ENCODE measurements at places on chromosomes 4 and X.

GRCh38 chr4:174284487-174284886 lies 776 bp downstream of the CEP44 start:
- no peak for DNase-seq

GRCh38 chr4:73405138-73405537 lies 1.1 kb downstream of the ALB start:
- DNase-seq: no peak

- no peak for DNase-seq
Measured at GRCh38 chr4:129144755-129145206, 48.8 kb downstream of the C4orf33 start.

DNA sequence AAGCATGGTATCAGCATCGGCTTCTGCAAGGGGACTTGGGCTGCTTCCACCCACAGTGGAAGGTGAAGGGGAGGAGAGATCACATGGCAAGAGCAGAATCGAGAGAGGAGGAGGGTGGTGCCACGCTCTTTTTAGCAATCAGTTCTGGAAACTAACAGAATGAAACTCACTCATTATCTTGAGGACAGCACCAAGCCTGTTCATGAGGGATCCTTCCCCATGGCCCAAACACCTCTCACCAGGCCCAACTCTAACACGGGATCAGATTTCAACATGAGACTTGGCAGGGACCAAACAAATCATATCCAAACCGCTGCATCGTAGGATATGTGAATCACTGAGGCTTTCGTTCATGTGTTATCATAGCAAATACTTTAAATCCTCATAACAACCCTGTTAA lies 125.5 kb downstream of the GPC3 start:
- no peak for DNase-seq

- DNase-seq: no peak
Measured at GRCh38 chr4:184395451-184395917, 78.9 kb downstream of the IRF2 start.

DNA sequence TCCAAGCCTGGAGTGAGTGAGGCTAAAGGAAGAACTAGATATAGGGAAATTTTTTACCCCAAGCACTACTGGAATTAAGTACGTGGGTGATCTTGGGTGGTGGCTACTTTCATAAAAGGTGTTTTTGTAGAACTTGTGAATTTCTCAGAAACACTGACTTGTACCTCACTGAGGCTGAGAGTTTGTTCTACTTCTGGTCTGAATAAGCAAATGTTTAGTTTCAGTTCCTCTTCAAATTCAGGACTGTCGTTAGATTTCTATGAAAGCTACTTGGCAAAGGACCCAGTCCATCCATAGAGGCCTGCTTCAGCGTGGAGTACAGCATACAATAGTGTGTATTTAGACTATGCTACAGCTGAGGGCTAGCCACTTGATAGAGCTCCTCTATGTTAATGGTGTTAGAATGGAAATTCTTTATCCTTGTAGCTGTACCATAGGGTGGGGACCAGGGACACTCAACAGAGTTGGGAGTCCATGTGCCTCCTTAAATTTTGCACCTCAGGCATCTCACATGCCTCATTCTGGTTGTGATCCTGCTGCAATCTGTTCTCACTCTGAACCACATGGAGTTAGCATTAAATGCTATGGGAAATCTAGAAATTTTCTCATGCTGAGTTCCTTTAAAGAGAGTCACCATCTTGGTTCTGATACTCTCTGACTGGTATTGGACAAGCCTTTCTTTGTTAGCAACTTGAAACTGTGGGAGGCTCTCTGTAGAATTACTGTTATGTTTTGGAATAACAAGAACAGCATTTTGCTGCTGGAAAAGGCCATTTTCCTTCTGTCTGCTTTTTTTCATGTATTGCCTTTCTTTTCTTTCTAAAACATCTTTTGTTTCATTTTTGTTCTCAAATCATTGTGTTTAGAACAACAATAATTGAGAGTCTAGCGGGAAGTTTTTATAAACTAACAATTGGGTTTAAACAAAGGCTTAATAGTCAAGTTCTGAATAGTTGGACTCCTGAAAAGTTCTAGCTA lies 86.8 kb downstream of the PDGFRA start:
- no peak for DNase-seq

- DNase-seq: no peak
Measured at GRCh38 chr4:37243051-37243450, 1.5 kb upstream of the NWD2 start.

DNA sequence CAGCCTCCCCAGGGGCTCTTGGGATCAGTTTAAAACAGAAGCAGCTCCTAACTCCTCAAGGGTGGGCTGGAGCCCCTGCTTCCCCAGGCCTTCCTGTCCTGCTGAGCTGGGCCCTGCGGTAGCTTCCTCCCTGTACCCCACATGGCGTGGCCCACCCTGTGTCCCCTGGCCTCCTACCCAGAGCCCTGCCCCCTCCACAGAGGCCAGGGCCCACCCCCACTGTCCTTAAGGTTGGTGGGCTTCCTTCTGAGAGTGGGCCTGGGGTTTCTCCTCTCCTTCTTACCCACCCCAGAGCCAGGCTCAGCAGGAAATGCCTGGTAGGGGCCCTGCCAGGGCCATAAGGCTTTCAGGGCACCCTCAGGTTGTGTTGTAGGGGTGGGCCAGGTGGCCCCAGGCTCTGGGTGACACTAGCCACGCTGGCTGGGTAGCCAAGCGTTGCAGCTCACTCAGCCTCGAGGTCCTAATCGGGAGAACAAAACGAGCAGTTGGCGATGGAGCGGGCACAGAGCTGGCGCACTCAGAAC lies 11.6 kb downstream of the SH3BP2 start:
- DNase-seq: no peak

DNA sequence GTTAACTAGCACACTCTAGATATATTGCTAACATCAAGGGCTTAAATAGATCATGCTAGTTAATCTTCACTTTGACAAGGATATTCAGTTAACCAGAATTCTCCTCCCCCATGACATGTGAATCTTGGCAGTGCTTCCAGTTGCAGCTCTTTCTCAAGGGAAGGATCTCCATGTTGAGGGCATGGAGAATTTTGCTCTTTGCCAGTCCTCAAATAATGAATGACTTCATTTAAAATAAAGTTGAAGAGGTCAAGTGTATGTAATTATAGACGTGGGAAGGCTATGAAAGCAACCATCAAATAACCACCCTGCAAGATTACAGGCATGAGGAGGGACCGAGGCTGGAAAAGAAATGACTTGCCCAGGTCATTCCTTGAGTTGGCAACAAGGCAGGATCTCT lies 87.3 kb upstream of the CPEB2 start:
- DNase-seq: no peak

DNA sequence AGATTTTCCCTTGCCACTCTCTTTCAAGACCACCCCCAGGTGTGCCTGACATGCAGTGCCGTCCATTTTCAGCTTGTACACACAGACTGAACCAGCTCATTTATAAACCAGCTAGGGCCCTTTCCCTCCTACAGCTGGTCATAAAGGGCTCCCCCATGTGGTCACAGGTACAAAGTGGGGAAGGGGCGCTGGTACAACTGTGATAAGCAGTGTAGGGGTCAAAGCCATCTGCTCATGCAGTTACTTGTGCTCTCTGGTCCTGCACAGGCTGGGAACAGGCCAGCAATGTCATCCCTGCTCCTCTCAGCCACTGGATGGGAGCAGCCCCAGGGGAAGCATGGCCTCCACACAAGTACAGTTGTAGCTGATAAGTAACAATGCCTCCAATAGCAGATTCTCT lies 20.6 kb downstream of the GABRQ start:
- no peak for DNase-seq

- no peak for DNase-seq
Measured at GRCh38 chrX:134548257-134549201, 88.6 kb downstream of the HPRT1 start.

DNA sequence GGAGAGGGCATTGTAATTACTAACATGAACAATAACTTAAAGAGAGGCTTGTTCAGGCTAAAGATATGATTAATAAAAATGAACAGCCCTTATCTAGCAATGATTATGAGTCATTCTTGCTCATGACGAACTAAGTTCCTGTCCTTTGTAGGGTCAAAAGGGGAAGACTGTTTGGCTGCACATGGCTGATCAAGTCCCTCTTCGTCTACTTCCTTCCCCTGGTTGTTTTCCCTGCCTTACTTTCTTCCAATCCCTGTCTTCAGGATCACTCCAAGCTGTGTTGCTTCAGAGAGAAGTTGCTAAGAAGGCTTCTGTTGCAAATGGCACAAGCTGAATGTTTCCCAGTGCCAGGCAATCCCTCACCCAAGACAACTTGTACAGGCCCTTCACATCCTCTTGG lies 115.0 kb upstream of the HS3ST1 start:
- DNase-seq: no peak

GRCh38 chr4:118270492-118270891 lies 82.3 kb downstream of the PRSS12 start:
- DNase-seq: no peak

- no peak for DNase-seq
Measured at GRCh38 chrX:153537526-153538295, 20.3 kb downstream of the ATP2B3 start.

DNA sequence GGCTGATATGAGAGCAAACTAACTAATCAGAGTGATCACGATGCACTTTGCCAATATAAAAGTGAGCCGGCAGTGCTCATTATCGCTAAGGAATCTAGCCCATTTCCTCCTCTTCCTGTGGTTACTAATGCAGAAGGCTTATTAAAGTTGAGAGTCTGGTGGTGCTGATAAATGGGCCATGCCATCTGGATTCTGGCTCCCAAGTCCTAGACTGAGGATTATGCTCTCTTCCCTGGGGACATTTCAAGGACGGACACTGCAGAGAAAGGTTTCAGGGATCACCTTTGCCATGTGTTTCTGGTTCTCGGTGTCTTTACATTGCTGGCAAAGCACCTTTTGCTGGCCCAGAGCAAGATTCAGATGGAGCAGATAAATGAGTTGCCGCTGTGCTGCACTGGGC lies 85.3 kb downstream of the RTL5 start:
- no peak for DNase-seq

DNA sequence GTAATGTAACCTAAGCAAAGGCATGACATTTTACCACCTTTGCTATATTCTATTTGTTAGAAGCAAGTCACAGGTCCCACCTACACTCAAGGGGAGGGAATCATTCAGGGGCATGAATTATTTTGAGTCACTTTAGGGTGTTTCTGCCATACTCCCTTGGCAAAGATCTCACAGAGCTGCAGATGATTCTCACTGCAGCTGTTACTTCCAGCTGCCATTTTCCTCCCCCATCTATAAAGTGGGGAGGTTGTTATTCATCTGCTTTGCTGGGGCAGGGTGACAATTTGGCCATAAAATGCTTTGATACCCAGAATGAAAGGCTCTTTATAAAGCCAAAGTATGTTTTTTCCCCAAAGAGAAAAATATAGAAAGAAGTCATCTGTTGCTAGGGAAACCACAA lies 136.5 kb upstream of the SMIM31 start:
- no peak for DNase-seq

- DNase-seq: no peak
Measured at GRCh38 chrX:26871967-26872366, 591.2 kb downstream of the PPP4R3C start.
